ENCODE measurements at places on chromosomes 6 and 20.
A peak's percentile ranks its signal among the peaks of the same experiment; 100 is the strongest.

- no peak for DNase-seq
These were observed 18.6 kb downstream of the CCDC167 start for GRCh38 chr6:37480951-37481534.

- DNase-seq, result peak; percentile 22
These were observed 7.6 kb upstream of the HLA-DRA start for GRCh38 chr6:32432050-32432450.

GRCh38 chr20:11654766-11655165 lies 262.9 kb upstream of the BTBD3 start:
- peak; percentile 4 for DNase-seq

GRCh38 chr6:120771019-120771418 lies 563.3 kb downstream of the TBC1D32 start:
- no peak for DNase-seq

- no peak for DNase-seq
These were observed 82.3 kb upstream of the RIPOR2 start for GRCh38 chr6:25017932-25018567.

- DNase-seq, result no peak
These were observed 338.2 kb upstream of the PREP start for GRCh38 chr6:105740946-105741645.

DNA sequence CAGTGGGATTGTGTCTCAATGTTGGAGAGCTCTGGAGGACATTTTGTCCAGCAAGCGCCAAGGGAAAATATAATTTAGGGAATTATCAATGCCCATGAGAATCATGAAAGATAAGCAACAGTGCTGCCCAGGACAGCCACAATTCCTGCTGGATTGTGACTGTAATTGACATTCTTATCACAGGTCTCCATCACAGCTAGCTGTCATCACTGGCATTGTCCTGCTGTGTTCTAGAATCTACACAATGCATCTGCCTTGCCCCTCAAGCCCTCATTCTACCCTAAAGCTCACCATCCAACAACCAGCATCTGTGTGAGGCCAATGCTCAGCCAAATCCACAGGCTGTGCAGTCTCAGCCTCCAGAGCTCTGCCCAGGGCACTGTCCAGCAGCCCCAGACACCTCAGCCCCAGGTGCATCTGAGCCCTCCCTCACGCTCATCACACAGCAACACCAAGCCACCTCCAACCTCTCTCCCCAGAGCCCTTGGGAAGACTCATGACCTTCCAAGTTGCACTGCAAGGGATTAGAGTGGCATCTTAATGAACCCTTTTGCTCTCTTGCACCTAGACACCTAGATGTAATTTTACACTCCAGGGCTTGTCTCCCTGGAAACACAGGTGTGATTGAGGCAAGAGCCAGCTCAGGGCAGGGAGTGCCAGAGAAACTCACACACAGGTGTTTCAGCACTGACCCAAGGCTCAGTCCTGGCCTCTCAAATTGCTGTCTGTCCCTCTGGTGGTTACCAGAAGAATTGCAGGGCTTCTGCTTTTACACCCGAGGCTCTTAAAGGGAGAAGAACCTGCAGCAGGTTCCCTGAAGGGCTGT lies 85.2 kb upstream of the PHACTR3 start:
- peak; percentile 64 for DNase-seq

DNA sequence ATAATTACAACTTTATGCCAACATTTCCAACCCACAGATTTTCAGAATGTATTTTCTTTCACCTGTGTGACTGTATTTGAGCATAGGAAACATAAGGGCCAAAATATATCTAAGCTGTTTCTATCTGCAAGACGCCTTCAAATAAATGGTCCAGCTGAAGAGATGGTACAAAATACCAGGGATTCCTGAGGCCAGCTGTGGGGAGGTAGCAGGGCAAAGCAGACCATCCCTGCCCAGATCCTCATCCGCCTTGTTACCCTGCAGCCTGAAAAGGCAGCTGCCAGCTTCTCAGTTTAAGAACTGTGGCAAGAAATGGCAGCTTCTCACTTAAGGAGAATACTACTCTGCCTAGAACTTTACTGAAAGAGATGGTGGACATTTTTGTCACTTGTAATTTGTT lies 143.3 kb downstream of the KHDC1L start:
- DNase-seq, result no peak

DNA sequence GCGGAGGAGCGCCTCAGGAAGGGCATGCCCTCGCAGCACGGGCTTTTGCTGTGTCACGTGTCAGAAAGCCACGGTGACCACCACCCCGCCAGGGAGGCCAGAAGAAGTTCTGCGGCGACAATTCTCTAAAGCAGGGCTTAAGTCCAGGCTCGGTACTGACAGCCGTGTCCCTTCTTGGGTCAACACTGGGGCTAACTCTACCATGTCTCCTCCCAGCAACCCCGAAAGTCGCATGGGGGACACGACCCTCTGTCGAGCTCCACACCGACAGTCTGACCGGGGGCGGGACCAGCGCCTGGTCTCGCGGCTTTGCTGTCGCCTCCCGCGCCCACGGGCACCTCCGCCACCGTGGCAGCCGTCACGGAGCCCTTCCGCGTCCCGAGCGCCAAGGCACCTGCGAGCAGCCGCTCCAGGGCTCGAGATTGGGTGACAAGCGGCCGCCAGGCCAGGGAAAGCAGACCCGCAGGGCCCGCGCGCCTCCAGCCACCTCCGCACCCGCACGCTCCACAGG lies 534 bp downstream of the NANP start:
- DNase-seq, result no peak

DNA sequence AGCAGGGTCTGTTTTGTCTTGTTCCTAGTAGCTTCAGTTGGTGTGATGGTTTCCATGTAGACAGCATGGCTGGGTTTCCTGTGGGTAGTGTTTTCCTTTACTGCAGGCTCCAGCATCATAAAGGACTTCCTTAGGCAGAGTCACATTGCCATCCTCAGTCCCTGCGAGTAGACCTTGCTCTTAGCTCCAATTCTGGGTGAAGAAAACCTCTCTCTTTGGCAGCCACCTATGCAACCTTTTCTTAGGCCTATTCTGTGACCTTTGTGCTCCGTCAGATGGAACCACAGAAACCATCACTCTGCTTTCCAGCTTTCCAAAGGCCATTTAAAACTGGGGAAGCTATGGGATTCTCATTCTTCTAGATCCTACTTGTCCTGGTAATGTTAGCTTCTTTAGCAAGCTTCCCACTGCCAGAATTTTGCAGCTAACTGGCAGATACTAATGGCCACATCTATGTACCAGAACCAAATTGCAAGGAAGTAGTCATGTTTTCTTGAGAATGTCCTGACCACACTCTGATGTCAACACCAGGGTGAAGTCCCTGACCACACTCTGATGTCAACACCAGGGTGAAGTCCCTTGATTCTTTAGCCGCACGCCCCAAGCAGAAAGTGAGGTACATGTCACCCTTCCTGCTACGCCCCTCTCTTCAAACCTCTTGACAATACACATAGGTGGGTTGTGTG lies 646.6 kb upstream of the HS3ST5 start:
- DNase-seq, result no peak

DNA sequence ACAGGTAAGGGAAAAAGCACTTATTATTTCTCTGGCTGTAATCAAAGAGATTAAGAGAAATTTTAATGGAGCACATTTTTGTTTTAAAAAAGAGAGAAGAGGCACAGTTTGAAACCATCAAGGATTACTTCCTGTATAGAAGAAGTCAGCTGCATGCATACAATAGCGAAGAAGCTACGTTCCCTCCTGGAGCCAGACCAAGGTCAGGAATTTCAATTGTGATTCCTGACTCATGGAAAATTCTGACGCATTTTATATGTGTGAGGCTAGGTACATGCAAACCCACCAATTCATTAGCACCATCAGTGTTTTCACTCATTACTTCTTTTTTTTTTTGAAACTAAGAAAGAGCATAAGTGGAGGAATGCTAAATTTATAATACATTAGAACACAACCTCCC lies 232.7 kb upstream of the SGK1 start:
- no peak for DNase-seq

DNA sequence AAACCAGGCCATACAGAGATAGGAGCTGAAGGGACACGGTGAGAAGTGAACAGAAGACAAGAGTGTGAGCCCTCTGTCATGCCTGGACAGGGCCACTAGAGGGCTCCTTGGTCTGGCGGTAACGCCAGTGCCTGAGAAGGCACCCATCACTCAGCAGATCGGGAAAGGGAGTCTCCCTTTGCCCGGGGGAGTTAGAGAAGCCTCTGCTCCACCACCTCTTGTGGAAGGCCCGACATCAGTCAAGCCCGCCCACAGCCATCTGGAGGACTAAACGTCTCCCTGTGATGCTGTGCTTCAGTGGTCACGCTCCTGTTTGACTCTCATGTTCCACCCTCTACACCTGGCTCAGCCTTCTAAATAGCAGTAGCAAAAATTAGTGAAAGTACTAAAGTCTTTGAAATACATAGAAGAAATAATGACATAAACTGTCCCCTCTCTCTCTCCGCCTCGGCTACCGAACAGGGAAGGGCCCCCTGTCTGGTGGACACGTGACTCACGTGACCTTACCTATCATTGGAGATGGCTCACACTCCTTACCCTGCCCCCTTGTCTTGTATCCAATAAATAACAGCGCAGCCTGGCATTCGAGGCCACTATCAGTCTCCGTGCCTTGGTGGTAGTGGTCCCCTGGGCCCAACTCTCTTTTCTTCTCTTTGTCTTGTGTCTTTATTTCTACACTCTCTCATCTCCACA lies 66.7 kb downstream of the RPP21 start:
- peak; percentile 35 for DNase-seq

- DNase-seq, result no peak
These were observed 35.6 kb downstream of the RIOK1 start for GRCh38 chr6:7424967-7425807.

DNA sequence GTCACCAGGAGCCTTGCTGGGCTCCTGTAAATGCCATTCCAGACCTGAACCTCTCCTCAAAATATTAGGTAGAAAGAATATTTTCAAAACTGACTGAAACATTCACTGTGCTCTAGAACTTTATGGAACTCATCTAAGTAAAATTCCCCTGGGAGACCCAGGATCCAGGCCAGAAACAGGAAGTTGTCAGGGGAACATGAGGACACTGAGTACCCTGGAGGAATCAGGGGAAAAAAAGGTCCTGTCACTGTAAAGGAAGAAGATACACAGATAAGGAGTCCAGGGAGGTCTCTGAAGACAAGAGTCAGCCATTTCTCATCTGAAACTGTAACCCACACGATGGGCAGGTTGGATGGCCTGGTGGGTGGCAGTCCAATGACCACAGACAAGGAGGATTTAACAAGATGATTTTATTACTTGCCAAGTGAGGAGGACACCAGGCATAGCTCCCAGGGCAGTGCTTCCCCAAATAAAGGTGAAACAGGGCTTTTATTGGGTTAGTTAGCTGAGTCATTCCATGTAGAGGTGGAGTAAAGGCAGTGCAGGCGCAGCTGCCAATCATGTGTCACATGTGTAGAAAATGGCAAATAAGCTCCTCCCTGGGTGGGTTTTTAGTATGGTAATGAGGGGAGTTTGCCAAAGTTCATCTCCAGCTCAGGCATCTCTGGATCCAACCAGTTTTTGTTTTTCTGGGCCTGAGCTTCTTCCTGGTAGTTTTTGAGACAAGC lies 138.5 kb downstream of the RCAN2 start:
- DNase-seq, result no peak

DNA sequence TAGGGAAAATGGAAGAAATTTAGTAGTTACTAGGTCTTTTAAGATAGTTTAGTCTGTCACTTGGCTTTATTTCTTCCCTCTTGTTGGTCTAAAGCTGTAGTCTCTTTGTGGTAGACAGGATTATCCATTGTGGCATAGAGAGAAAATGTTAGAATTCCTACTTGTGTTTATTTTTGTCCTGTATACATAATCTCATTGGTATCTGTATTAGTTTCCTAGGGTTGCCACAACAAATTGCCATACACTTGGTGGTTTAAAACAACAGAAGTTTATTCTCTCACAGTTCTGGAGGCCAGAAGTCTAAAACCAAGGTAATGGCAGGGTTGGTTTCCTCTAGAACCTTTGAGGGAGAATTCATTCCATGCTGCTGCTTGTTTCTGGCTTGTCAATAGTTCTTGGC lies 119.4 kb downstream of the ZFAND3 start:
- no peak for DNase-seq

- DNase-seq, result peak; percentile 25
These were observed 577.4 kb downstream of the HTR1B start for GRCh38 chr6:76885861-76886301.

GRCh38 chr6:127933852-127934840 lies 33.3 kb upstream of the THEMIS start:
- no peak for DNase-seq

DNA sequence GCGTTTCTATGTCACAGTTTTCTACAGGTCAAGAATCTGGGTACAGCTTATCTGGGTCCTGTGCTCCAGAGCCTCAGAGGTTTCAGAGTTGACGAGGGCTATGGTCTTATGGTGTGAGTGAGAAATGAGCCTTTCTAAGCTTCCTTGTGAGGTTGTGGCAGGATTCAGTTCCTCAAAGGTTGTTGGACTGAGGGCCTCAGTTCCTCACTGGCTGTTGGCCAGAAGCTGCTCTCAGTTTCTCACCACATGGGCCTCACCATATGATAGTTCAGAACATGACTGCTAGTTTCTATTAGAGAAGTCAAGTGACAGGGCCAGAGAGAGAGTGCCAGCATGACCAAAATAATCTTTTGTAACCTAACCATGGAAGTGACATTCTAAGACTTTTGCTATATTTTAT lies 96.1 kb downstream of the NUS1 start:
- no peak for DNase-seq

GRCh38 chr6:146297815-146298214 lies 245.8 kb upstream of the RAB32 start:
- DNase-seq, result no peak

DNA sequence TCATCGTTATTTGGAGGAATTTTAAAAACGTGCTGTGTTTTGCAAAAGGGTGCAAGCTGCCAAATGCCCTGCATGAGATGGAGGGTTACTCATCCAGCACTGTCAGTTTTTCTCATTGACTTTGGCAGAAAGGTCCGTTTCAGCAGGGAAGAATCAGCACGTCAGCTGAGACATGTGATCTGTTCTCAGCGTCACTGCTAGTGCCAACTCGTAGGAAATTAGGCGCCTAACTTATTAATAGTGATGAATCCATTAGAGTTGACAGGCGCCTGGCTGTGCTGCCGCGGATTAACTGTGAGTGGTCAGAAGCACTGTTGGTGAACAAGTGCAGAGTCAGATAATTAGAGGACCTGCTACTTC lies 175.5 kb upstream of the FOXQ1 start:
- peak; percentile 88 for DNase-seq

GRCh38 chr6:80411486-80411885 lies 305.0 kb downstream of the BCKDHB start:
- DNase-seq, result no peak

- DNase-seq, result no peak
These were observed 109.6 kb downstream of the DLL1 start for GRCh38 chr6:170181338-170181690.

DNA sequence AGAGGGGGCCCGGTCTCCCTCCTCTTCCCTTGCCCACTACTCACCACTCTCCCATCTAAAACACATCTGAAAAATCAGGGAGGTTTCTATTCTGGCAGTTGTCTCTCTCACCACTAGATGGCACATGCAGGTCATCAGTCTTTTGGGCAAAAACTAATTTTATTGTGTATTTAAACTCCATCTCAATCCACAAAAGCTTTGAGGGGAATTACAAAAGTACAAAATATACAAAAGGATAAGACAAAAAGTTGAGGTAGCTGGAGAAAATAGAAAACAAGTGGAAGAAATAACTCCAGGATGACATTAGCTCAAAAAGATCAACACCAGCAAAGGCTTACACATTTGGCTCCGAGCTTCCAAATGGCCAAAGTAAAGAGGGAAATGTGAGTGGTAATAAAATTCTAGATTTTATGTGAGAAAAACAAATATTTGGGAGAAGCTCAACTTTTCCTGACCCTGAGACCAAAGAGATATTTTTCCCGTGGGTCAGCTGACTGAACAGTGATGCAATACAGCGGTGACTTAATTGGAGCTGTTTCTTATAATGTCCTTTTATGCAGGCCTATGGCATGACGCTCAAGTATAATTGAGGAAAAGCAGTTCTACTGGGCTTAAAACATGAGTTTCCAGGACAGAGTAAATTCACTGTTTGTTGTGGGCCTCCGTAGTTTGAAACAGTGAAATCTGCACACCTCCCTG lies 79.8 kb upstream of the CHD6 start:
- peak; percentile 45 for DNase-seq
